ENCODE measurements at places on chromosomes 6 and 20.

DNA sequence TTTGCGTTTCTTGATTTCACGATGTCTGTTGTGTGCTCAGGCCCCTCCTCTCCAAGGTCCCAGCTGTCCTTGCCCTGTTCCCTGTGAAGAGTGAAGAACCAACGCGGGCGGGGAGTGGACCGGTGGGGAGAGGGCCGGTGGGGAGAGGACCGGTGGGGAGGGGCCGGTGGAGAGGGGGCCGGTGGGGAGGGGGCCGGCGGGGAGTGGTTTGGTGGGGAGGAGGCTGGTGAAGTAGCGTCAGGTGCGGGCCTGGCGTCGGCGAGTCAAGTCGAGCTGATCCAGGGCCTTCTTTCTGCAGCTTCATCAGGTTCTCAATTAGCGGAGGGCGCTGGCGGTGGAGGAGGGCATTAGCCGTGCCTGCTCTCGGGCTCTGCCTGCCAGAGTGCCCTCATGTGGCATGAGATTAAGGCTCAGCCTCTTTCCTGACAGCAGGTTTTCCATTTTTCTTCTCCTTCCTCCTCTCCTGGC lies 21.2 kb upstream of the BHLHE23 start:
- no peak for DNase-seq

DNA sequence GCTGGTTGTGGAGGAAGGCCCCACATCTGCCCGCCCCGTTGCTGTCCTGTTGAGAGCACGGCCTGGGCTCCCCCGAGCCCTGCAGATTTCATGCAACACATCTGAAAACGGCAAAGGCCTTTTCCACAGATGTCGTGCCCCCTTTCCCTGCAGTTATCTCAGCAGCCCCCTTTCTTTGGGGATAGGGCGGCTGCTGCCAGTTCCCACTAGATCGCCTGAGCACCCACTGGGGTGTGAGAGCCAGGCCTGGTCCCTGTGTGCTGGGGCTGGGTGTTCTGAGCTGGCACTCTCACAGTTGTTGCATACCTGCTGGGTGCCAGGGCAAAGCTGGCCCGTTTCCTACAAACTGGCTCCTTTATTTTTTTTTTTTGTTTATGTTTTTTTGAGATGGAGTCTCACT lies 12.3 kb upstream of the MTG2 start:
- no peak for DNase-seq

DNA sequence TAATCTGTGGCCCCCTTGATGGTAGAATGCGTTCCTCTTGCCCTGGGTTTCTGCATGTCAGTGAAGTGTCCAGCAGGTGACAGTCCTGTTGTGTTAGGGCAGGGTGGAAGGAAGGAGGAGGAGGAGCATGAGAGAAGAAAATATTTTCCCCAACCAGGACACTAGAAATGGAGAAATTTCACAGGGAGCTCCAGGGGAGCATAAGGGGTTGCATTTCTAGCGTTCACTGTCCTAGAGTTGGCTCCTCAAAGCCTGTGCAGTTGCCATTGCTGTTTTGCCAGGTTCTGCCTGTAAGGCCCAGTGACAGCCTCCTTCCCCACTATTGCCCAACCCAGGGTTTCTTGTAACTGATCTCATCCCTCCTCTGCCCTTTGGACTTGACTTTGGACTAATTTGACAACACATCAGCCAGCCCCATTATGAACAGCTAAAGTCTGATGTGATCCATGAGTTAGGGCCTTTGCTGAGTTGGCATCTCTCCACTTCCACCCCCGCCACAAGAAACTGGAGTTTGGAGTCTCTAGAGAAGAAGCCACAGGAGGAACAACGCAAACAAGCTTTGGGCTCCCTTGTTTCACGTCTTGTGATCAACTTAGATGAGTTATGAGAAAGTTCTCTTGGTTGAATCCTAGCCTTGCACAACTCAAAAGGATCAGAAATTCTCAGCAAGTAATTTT lies 14.0 kb upstream of the FAM50B start:
- DNase-seq = no peak

DNA sequence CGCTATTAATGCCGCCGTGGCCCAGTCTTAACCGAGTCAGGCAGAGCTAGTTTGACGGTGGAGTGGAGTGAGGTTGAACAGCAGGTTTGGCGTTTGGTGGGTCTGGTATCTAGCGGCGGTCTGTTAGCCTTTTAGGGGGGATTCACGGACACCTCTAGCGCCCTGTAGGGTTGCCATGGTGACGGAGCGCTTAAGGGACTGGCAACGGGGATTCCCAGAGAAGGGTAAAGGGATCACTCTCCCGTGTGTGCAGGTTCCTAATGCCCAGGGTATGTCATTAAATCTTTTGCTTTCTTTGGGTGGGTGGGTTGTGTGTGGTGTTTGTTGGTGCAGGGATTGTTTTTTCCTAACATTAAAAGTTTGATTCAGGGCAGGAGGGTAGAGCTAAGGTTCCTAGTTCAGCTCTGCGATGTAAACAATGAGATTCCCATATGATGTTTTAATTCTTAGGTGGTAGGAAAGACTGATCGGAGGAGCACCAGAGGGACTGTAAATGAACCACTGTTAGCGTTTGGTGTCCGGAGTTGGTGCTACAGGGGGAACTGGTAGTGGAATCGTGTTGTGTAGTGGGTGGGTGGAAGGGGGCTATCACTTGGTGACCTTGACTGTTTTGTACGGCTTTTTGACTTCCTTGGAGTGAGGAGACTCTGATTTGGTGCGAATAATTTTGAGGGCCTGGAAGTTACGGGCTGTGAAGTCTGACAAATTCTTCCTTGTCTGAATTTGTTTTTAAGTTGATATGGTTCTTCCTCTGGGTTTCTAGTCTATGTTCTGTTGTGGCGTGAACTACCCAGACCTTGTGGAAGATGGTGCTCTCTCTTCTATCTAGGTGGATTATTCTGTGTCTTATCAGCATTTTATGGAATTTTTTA lies 5.0 kb downstream of the BRD2 start:
- DNase-seq = peak; percentile 78

DNA sequence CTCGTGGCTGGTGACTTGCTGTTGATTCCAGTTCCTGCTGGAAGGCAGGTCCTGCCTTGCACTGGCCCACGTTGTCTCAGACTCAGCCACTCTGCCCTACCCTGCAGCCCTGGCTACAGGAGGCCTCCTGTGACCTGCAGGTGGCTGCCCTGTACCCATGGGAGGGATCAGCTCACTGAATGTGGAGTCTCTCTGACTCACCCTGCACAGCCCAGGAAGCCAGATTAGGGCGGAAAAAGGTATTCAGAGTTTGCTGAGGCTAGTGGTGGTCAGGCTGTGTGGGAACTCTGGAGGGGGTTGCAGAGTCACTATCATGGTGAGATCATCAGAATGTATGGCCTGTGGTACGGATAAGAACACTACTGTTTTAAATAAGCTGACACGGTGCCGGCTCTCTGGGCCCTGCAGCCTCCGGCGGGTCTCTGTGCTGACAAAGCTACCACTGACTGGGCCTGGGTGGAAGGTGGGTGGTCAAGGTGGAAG lies 24.7 kb upstream of the PYGB start:
- DNase-seq = no peak

- DNase-seq = no peak
Observed at GRCh38 chr6:10300071-10300470, 114.8 kb downstream of the TFAP2A start.

DNA sequence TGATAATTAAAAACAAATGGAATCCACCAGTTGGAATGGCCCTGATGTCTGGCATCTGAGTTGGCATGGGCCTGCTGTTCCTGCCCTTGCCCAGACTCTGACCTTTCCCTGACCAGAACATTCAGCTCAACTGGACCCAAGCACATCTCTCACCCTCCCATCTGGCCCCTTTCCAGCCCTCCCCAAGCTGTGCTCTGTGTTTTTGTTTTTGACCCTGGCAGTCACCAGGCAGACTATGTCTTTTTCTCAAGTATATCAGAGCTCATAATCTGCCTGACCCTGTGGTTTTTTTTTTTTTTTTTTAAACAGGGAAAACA lies 117.6 kb downstream of the TRDN start:
- no peak for DNase-seq

- DNase-seq = no peak
Observed at GRCh38 chr6:144402750-144403149, 117.6 kb downstream of the UTRN start.

- DNase-seq = no peak
Observed at GRCh38 chr6:160791459-160791858, 89.4 kb downstream of the PLG start.

DNA sequence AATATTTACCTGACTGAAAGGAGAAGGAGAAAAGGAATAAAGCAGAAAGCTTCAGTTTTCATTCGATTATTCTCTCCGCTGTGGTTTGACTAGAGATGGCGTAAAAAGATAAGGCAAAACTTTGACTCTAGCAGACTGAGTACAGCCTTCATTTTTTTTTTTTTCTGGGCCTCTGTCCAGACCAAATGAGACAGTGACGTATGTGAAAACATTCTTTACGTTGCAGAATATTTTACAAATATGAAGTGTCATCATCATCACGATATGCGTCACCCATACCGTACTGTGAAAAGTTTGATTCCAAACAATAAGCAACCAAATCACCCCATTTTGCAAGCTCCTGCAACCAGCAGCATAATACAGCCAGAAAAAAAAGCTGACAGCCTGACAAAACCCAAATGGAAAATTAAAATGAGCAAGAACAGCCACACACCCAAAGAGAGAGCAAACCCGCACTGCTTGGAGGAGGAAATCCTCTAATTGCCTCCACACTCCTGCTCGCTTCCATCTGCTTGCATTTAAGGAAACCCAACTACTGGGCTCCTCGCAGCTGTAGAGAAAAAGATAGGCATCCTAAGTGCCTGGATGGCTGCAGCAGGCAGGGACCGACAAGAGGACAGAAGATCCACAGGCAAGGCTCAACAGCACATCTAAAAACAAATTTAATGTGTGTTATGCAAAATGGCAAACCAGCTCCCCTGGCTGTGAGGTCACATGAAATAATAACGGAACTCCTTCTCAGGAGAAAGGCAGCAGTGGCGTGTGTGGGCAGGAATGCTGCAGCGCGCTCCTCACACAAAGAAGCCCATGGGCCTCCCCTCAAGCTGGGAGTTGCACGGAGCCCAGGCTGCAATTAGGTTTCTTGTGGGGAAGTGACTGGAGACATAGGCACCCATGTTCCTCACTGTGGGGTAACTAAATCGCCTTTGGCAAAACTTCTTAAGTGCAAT lies 113.1 kb downstream of the FYN start:
- DNase-seq = no peak

GRCh38 chr6:167121335-167121841 lies 1.5 kb upstream of the CCR6 start:
- DNase-seq = no peak

- no peak for DNase-seq
Observed at GRCh38 chr6:44135173-44135758, 7.9 kb downstream of the TMEM63B start.

GRCh38 chr20:3177746-3178485 lies 4.6 kb upstream of the LZTS3 start:
- DNase-seq = no peak

- no peak for DNase-seq
Observed at GRCh38 chr6:123925842-123926399, 122.3 kb downstream of the NKAIN2 start.

DNA sequence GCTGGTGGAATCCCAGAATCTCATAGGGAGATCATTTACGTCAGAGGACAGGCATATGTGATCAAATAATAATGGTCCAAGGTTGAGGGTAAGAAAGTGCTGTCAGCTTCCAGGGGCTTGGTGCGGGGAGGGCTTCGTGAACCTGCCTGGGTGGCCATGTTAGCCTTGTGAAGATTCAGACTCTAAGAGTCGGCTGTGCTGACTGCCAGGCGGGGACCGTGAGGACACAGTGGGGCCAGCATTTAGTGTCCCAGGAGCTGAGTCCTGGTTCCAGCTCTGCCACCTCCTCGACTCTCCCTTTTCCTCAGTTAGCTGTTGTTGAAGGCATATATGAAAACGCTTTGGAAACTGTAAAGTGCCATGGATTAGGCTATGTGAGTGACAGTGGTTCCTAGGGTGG lies 33.5 kb downstream of the VSTM2L start:
- DNase-seq = no peak

- DNase-seq = no peak
Observed at GRCh38 chr6:11848346-11848651, 69.7 kb upstream of the ADTRP start.

DNA sequence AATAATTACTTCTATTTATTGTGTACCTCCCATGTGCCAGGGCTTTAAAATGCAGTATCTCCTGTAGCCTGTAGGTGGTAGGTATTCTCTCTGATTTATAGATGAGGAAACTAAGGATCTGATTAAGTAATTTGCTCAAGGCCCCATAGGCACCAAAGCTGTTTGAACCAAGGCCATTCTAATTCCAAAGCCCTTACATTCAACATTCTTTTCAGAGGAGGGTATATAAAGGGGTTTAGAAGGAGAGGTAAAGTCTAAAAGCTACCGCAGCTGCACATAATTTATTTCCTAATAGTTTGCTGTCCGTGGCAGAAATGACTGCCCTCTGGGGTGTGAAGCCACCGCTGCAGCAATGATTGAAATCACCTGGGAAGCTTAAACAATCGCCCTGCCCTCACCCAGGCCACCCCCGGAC lies 95.0 kb upstream of the FAM8A1 start:
- no peak for DNase-seq

GRCh38 chr20:24504331-24505285 lies 35.2 kb downstream of the SYNDIG1 start:
- no peak for DNase-seq

DNA sequence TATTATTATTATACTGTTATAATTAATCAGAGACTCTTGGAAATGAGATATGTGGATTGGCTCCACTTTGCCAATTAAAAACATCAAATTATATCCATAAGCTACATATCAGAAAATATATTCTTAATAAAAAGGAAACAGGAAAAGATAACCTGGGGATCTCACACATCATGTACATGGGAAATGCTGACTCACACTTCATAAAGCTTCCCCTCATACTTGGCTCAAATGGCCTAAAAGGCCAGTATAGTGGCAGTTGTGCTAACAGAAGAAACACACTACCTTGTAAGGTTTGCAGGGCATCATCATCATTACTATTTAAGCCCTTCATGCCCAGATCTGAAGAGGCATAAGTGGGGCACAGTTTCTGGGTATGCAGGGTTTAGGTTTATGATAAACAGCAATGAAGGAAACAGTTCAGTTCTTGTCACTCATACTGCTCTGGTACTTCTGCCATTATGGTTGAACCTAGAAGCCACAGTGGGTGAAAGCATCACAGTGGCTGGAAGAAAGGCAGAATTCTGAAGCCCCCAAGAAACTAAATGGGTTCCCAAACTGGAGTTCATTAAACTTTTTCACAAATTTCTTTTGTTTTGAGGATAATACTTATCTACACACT lies 60.6 kb downstream of the BTBD9 start:
- no peak for DNase-seq

- DNase-seq = no peak
Observed at GRCh38 chr6:165515963-165516624, 146.9 kb downstream of the PDE10A start.

- no peak for DNase-seq
Observed at GRCh38 chr6:12613811-12614210, 102.8 kb upstream of the PHACTR1 start.

DNA sequence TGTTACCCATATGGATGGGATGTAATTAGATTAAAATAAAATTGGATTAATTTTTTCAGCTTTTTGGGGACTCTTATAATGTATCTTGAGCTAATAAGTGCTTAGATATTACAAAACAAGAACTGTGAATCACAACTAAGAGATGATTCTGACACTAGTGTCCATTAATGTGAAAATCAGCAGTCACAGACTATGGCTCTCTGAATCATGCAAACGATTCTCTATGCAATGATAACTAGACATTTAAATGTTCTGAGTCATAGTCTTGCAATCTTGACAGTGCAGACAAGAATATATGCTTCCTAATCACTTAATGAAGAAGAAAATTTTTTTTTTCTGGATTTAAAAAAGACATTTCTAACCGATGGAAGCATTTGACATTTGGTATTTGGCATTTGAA lies 82.2 kb upstream of the OPRM1 start:
- no peak for DNase-seq
